H54 (cell line): ENCODE measurements at places on chromosomes 1 and 21.

DNA sequence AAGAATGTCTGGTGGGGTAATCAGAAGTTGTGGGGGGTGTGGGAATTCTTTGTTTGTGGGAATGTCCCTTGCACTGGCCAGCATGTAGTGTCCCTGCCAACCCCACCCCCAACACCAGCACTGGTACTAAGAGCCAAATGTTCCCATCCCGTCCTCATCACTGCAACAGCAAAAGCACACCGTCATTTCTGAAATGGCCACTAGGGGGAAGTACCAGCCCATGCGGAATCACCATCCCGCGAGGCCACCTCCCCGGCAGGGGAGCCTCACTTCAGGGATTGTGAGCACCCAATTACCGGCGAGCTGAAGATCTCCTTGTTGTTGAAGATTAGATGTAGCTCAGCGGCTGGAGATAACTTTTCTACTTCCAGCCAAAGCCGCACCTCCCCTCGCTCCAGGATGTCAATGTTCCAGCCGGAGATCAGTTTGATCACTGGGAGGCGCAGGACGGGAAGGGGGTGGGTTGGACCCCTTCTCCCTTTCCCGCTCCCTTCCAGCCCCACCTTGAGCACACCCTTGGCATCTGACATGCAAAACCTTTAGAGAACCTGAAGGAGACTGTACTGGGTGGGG is 41.0 kb downstream of the MYOM3 start:
- DNase-seq, result peak; percentile 83

DNA sequence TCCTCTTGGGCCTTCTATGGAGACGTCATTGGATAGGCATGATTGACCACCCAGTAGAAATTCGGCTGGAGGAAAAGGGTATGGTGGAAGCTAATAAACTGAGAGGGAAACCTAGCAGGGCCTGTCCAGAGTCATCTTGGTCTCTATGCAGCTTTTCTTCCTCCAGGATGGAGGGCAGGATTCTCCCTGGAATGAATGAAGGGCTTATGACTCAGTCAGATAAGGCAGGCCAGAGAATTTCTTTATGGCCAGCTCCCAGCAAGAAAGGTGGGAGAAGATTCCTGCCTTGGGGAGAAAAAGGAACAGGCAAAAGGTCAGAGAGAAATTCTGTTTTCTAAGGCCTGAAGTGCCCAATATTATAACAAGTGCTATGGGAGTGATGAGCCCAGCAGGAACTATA is 17.1 kb downstream of the FBLIM1 start:
- no peak for DNase-seq

DNA sequence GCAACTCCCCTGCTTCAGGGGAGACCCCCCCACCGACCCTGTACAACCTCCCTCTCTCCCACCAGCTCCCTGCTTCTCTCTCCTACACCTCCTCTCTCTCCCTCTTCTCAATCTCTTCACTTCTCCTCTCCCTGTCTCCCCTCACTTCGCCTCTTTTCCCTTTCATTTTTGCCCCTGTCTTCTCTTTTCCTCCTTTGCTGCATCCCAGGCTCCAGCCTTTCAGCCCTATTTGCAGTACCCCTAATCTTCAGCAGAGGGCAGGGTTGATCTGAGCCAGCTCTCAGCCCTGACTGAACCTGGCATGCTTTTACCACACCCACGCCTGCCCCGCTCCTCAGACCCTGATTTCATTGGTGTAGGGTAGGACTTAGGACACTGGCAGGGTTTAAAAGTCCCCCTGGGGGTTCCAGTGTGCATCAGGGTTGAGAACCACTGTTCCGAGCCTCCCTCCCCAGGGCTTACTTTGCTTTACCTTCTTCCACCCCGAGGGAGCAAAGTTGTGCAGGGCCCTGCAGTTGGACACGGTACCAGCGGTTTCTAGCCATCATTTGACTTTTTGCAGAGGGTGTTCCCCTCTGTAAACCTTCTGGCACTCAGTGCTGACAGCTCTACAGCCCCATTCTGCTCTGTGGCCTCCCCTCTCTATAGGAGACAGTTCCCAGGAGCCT is 67.3 kb upstream of the CNTN2 start:
- DNase-seq, result peak; percentile 71

DNA sequence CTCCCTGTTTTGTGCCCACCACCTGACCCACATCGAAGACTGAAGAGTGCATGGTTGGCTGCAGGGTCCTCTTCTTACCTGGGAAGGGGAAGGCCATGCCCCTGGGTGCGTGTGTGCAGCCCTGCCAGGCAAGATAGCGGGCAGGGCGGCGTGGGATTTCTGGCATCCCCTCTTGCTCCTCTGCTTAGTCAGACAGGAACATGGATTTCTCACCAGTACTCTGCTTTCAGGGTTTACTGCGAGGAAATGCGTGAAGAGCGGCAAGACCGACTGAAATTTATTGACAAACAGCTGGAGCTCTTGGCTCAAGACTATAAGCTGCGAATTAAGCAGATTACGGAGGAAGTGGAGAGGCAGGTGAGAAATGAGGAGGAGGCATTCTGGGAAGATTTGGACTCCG is 15.5 kb upstream of the MIIP start:
- DNase-seq, result no peak

DNA sequence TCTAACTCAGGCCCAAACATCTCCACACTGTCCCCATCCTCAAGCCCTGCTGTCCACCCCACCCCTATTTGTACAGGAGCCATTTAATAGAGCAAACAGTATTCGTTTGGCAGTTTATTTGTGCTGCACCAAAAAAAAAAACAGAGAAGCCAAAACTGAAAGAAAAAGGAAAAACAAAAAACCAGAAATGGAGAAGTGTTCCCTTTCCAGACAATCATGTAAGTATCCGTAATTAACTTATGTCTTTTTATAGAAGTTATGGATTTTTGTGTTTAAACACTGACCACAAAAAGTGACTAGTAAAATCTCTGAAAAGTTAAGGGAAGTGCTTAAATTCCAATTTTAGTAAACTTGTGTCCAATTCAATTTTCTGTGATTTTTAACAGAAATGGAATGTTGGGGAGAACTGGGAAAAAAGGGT is 40.4 kb upstream of the ZBTB18 start:
- DNase-seq, result no peak

DNA sequence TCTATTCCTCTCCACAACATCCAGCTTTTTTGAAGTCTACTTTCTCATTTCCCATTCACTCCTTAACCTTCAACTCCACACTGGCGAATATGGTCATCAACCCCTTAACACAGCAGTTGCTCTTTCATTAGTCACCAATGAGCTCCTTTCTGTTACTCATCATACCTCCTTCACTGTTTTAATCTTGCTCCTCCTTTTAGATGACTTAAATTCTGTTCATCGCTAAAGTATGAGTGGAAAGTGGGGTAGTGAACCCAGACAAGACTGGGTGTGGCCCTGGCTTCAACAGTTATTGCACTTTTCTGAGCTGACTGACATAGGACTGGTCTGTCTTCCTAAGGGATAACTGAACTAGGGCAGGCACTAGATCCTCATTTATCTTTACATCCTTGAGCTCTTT is 51.3 kb downstream of the AKT3 start:
- peak; percentile 49 for DNase-seq

GRCh38 chr1:119648620-119649004 is 546 bp upstream of the ZNF697 start:
- DNase-seq, result no peak

DNA sequence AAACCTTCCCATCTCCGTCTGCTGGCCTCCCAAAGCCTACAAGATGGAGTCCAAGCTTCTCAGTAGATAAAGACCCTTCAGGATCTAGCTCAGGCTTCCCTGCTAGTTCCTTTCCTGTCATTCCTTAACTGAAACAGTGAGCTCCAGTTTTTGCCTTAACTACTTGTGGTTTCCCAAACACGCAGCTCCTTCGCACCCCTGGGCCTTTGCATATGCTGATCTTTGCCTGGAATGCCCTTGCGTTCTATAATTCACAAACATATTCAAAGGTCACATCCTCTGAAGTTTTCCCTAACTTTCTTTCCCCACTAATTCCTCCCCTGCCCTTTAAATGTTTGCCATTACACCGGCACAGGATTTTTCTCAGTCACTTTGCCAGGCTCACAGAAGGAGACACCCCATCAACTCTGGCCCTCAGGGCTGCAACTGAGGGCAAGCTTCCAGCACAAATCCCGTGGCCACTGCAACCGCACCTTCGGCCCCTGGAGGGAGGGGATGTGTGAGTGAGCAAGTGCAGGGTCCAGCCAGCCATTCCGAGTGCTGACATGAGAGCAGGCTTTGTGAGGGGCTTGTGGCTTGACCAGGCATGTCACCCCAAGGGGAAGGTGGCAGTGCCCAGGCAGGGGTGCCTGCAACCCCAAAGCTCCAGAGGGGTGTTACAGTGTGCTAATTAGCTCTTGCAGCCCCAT is 41.3 kb downstream of the RAB3B start:
- no peak for DNase-seq

- no peak for DNase-seq
Measured at GRCh38 chr1:64572222-64572900, 102.4 kb downstream of the CACHD1 start.

GRCh38 chr1:227869279-227869842 is 53.9 kb downstream of the PRSS38 start:
- no peak for DNase-seq

DNA sequence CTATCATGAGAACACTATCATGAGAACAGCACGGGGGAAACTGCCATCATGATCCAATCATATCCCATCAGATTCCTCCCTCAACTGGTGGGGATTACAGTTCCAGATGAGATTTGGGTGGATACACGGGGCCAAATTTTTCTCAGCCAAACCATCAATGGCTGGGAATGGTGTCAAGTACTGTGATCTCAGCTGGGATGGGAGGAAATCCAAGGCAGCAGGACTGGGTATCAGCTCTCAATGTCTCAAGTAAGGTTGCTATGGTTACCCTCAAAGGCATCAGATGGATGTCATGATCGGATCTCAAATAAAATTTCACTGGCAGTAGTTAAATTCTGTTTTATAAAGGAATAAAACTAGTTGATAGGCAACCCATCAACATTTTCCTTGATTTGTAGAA is 399.0 kb downstream of the KCNT2 start:
- DNase-seq, result no peak

GRCh38 chr1:231421546-231421970 is 529 bp downstream of the EGLN1 start:
- DNase-seq, result no peak

DNA sequence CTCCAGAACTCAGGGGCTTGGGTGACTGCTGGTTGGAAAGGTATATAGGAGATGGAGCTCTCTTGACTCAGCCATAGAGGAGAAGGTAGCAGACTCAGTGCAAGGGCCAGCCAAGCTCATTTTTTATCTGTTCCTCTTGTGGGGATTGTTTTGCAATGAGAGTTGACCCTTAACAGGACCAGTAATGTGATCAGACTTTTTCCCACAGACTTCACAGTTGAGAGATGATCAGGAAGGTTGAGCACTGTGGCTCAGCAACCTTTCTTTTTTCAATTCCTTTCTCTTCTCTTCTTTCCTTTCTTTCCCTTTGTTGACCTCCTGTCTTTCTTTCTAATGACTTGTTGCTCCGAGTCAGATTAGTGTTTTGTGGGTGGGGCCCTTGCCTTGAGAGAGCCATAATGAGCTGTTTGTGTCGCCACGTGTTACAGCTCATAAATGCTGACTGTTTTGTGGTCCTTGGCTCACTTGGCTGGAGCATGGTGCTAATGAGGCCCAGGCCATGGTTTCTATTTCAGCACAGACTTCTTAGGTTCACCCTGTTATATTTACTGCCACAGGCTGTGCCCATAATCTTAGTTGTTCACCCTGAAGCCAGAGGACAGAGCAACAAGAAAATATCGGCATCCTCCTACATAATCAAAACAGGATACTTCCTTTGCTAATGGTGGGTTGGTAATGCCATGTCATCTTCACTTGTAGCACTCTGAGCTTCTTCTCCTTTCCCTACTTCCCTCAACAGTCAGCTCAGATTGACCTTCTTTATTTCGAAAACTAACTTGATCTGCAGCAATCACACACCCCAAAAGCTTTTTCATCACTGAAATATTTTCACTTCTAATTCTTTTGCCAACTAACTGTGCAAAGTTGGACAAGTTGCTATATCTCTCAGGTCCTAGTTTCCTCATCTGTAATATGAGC is 13.9 kb downstream of the ADAM30 start:
- DNase-seq, result no peak

GRCh38 chr1:157457279-157457678 is 95.0 kb downstream of the FCRL5 start:
- no peak for DNase-seq

- DNase-seq, result no peak
Measured at GRCh38 chr1:246157516-246157915, 349.6 kb downstream of the SMYD3 start.

- no peak for DNase-seq
Measured at GRCh38 chr1:84121360-84121759, 22.7 kb upstream of the PRKACB start.

GRCh38 chr1:31667065-31667785 is 22.5 kb upstream of the PEF1 start:
- no peak for DNase-seq

GRCh38 chr1:157992031-157992832 is 1.2 kb upstream of the KIRREL1 start:
- peak; percentile 45 for DNase-seq

DNA sequence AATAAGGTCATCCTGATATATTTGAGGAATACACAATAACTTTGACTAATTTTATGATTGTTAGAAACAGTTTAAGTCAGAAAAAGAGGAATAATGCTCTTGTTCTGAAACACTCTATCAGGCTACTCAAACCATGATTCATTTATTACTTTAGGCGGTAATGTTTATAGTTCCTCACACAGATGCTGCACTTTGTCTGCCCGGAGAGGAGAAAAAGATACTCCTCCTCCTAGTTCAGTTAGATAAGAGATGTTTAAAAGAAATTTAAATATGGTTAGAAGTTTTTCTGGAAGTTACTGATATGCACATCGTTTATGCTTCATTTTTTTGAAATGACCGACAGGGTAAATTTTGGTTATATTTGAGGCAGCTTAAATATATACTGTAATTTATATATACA is 103.0 kb downstream of the ZMYM4 start:
- no peak for DNase-seq

DNA sequence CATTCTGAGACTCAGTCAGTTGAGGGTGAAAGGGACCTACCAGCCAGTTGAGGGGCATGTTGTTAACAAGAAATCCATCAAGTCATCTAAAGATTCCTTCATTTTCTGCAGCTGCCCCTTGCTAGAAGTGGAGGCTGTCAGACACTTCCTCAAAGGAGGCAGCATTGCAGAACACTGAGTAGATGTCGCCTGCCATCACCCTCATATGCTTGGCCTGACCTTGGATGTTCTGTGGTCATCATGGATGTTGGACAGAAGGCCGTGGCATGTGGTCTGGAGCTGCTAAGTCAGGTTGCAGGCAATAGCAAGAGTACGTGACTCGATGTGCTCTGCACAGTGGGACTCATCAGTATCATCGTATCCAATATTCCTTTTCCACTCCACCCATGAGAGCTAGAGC is 70.6 kb downstream of the GATAD2B start:
- no peak for DNase-seq

DNA sequence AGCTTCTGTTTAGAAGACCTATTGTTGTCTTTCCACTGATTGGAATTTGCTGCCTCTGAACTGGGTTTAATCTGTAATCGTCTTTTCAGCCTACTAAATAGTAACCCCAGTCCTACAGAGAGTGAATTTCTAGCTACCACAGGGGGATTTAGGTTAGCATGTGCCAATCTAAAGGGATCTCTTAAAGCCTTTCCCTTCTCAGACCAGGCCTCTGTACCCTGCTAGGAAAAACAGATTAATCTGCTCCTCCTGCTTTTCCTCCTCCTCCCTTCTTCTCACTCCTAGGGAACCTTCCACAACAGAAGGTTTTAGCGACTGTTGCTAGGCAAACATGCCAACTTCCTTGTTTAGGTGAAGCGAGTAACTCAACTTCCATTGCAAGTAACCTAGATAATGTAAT is 1.3 kb upstream of the RC3H1 start:
- DNase-seq, result no peak
